ENCODE measurements at places on chromosomes 16 and 17.

DNA sequence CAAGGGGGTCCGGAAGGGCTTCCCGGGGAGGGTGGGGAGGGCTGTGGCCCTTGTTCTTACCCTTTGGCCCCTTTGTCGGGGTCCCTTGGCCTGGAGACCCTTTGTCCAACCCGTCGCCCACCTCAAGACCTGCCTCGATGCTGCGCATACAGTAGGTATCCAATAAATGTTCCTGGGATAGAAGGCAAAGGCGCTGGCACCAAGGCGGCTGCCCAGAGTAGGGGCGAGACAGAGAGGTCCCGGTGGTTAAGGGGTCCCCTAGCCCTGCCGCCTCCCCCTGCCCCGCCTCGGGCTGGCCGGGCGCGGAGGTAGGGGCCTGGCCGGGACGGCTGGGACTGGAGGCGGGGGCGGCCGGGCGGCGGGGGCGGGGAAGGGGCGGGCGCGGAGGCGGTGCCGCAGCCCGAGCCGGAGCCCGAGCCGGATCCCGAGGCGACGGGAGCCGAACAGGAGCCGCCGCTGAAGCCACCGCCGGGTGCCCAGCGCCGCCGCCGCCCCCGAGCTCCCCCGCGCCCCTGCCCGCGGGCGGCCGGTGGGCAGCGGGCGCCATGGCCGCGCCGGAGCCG, at the start of gene NHERF2:
TSS of gene NHERF2 (plus strand) at position 442 of the 563 bp plus-strand sequence. CDS start at position 546, 104 bp downstream.
- no peak for DNase-seq

GRCh38 chr17:81322271-81323082, 27.4 kb upstream of the SLC38A10 start:
- no peak for DNase-seq

DNA sequence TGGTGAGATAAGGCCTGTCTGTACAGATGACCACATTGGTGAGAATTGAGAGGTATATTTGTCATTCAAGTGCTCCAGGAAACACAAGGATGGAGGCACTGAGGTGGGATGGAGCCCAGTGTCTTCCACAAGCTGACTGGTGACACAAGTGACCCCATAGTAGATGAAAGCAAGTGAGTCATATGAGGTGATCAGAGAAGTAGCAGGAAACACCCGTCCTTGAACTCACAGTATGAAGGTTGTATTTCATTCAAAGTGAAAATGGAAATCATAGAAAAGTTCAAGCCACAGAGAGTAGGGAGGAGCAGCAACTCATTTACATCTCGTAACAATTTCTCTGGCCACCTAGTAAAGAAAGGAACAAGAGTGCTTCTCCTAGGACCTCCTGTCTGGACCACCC, 609.8 kb downstream of the HS3ST4 start:
- DNase-seq = no peak

DNA sequence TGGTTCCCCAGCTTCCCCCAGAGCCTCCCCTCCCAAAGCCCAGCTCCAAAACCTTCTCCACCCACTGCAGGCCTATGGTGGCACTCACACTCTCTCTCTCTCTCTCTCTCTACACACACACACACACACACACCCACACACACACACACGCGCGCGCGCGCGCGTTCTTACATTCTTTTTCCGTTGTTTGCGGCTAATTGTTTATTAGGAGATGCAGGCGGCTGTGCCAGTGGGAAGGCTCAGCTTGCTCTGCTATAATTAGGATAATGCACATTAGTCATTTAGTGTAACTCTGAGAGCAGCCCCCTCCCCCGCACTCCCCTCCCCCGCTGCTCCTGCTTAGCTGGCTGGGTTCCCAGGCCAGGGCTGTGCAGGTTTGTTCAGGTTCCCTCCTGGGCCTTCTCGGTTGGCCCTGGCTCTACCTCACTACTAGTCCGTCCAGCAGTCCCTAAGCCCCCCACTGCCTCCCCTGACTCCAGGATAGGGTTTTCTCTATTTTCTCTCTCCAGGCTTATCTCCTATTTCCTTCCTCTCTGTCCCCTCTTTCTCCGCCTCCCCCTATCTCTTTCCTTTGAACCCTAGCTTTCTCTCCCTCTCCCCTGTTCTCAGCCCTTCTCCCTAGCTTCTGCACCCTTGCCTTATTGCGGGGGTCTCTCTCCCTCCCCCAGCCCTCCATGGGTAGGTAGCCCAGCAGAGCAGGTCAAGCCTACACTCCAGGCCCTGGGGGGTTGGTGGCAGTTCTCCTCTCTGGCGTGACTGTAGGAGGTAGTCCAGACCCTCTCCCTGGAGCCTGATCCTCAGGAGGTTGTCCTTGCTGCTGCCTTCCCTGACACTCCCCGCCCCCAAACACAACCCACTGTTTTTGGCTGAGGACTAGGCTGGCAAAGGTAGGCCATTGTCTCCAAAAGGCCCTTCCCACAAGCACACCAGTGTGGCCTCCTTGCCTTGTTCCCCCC, 34.0 kb downstream of the TMEM132E start:
- DNase-seq = no peak

GRCh38 chr16:30743716-30744115, 4.5 kb upstream of the PHKG2 start:
- DNase-seq = no peak

GRCh38 chr17:36529121-36529520, 5.5 kb downstream of the MYO19 start:
- no peak for DNase-seq

- DNase-seq = no peak
Observed at GRCh38 chr17:44900894-44901293, 1.6 kb upstream of the EFTUD2 start.
